A549 treated with RU486 at 1 μM for 4 hours (cell line): ENCODE measurements at places on chromosomes 1 and 21. TPM values are rescaled to one million over a fixed set of nuclear protein-coding genes. Genes with fewer than 3 reads are reported as not detected.

The GABPA gene
- 4.5 to 8.2 TPM (median 7.2 TPM) in 5 replicates for total RNA-seq

The ANGPTL3 gene
- 0.06 TPM in 1 of 5 replicates, not detected in the others for total RNA-seq

The GPR37L1 gene
- 0.14 to 0.19 TPM (median 0.16 TPM) in 5 replicates for total RNA-seq

The KRTAP10-11 gene
- total RNA-seq: not detected in 5 replicates

The CXADR gene
- total RNA-seq: 5.1 to 12.0 TPM (median 9.5 TPM) in 5 replicates

The CLDN19 gene
- not detected in 5 replicates for total RNA-seq

The LEMD1 gene
- not detected in 5 replicates for total RNA-seq

The OR2L5 gene
- total RNA-seq: not detected in 5 replicates

The SRSF10 gene
- total RNA-seq: 65.5 to 94.6 TPM (median 85.0 TPM) in 5 replicates

The LAMC2 gene
- total RNA-seq: 21.0 to 28.9 TPM (median 24.9 TPM) in 5 replicates

The LMX1A gene
- not detected in 5 replicates for total RNA-seq
